ENCODE measurements at places on chromosomes 3 and 15.

GRCh38 chr3:187742351-187743171, 2.7 kb downstream of the BCL6 start:
- peak overlapping the region; percentile 68 for H3K4me3 ChIP-seq
- H3K27ac ChIP-seq = peak overlapping the region; percentile 96
- peak; percentile 82 for DNase-seq
- no peaks in the 10 kb centered on the region for H3K36me3 ChIP-seq
- H3K27me3 ChIP-seq = no peaks in the 10 kb centered on the region
- peaks cover 9% of the 10 kb centered on the region for H3K4me1 ChIP-seq

DNA sequence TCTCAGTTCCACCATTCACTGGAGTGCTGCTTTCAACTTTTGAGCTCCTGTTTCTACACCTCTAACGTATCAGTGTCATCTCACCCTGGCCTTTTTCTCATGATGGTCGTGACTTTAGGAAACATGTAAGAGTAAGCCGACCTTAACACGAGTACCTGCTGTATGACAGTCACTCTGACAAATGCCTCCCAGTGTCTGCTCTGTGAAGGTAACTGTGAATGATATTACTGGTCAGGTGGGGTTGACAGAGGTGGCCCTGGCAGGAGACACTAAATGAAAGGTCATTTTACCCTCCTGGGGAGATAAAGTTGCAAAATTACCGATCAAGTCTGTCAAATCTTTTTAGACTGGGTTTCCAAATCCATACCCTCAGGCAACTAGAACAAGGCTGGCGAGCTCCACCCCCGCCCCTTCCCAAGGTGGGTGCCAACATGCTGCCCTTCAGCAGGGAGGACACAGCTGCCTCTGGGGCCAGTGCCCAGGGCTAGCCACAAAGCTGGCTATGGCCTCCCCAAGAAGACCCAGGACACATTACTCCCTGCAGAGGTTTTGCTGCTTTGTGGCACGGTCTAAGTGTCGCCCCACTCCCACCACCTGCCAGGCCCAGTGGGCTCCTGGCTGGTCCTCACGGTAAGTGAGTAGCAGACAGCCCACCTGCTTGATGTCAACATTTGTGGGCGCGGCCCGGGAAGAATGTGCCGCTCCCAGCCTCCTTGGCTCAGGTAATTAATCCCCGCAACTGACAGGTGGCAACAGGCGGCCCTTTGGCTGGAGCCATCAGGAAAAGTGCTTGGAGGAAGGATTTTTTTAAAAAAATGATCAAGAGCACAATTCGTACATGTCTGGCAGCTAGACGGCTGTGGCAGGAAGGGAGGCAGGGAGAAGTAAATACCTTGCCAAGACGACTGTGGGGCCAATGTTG, 211.8 kb downstream of the TP63 start:
- no peak overlapping the region for H3K4me3 ChIP-seq
- no peak overlapping the region for H3K27ac ChIP-seq
- peak; percentile 35 for DNase-seq
- H3K4me1 ChIP-seq = no peaks in the 10 kb centered on the region

GRCh38 chr15:36914466-36914865, 185.9 kb downstream of the MEIS2 start:
- H3K27me3 ChIP-seq = no peaks in the 10 kb centered on the region
- H3K27ac ChIP-seq = peak overlapping the region; percentile 2
- H3K4me3 ChIP-seq = no peak overlapping the region
- no peak for DNase-seq
- no peaks in the 10 kb centered on the region for H3K36me3 ChIP-seq

GRCh38 chr15:88208396-88208795, 48.1 kb downstream of the NTRK3 start:
- no peak for DNase-seq
- H3K4me1 ChIP-seq = no peaks in the 10 kb centered on the region
- no peaks in the 10 kb centered on the region for H3K27me3 ChIP-seq
- H3K36me3 ChIP-seq = no peaks in the 10 kb centered on the region

DNA sequence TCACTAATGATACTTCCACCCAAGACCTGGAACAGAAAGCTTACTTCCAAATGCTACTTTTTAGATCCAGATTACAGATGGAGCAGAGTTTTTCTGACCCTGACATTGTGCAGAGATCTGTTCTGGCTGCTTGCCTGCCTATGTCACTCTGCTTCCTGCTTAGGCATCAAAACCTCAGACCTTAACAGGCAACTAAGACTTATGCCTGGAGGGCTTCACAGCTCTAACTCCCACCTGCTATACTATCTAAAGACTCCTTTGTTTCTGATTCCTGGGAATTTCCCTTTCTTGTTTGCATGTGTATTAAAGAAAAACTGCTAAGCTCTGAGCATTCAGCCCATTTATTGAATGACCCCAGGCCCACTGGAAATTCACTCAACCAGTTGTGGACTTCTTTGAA, 157.4 kb upstream of the NPHP3 start:
- no peak for DNase-seq
- no peak overlapping the region for H3K27ac ChIP-seq
- H3K4me3 ChIP-seq = no peak overlapping the region
- H3K27me3 ChIP-seq = no peaks in the 10 kb centered on the region
- H3K36me3 ChIP-seq = no peaks in the 10 kb centered on the region

DNA sequence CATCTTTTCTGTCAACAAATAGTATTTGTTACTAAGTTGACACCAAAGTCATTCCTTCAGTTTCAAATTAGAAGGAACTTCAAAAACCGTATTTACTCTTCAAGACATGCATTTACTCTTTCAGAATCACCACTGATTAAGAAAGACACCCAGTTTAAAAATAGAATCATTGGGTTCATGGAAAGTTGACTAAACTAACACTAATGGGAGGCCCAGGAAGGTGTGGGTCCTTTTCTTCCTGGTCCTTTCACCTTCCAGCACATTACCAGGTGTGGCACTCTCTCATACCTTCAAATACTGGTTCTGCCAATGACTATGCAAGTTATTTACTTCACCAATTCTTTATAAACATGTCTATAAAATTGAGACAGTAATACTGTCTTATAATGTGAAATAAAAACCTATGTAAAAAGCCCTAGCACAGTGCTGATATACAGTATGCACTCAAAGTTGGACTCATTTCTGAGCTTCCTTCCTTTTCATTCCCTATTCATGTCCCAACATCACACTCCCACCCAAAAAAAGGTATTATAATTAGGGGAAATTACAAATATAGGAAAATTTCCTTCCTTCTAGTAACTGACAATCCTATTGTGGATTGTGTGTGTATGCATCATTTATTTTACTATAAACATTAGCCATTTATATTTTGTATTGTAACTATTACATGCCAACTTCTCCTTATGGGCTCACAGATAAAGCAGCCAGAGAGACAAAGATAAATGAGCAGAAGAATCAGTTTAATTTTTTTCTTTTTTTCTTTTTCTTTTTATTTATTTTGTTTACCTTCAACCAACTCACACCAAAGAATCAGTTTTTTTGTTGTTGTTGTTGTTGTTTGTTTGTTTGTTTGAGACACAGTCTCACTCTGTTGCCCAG, 48.9 kb downstream of the LRRFIP2 start:
- H3K36me3 ChIP-seq = no peaks in the 10 kb centered on the region
- peak overlapping the region; percentile 50 for H3K27ac ChIP-seq
- peaks cover 4% of the 10 kb centered on the region for H3K4me1 ChIP-seq
- no peaks in the 10 kb centered on the region for H3K27me3 ChIP-seq
- no peak overlapping the region for H3K4me3 ChIP-seq
- DNase-seq = no peak

DNA sequence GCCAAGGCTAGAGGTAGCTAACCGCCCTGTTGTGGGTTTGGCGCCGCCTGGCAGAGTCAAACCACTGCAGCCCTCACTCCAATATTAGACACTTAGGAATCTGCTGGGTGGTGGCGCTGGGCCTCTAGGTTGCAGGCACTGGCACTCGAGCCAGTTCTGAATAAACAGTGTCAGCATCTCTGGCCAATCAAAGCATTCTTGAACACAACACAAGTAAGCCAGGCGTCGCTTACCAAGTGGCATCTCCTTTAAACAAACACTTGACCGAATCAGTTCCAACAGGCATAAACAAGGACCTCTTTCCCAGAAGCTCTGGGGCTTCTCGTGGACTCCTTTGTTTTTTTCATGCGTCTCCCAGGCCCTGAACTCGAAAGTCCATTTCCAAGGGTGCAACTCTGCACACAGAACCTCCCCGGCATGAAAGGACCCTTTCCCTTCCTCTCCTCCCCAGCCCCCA, 82.3 kb downstream of the LRIG1 start:
- no peaks in the 10 kb centered on the region for H3K27me3 ChIP-seq
- no peak overlapping the region for H3K4me3 ChIP-seq
- H3K4me1 ChIP-seq = peaks cover 36% of the 10 kb centered on the region
- H3K27ac ChIP-seq = peak overlapping the region; percentile 75

DNA sequence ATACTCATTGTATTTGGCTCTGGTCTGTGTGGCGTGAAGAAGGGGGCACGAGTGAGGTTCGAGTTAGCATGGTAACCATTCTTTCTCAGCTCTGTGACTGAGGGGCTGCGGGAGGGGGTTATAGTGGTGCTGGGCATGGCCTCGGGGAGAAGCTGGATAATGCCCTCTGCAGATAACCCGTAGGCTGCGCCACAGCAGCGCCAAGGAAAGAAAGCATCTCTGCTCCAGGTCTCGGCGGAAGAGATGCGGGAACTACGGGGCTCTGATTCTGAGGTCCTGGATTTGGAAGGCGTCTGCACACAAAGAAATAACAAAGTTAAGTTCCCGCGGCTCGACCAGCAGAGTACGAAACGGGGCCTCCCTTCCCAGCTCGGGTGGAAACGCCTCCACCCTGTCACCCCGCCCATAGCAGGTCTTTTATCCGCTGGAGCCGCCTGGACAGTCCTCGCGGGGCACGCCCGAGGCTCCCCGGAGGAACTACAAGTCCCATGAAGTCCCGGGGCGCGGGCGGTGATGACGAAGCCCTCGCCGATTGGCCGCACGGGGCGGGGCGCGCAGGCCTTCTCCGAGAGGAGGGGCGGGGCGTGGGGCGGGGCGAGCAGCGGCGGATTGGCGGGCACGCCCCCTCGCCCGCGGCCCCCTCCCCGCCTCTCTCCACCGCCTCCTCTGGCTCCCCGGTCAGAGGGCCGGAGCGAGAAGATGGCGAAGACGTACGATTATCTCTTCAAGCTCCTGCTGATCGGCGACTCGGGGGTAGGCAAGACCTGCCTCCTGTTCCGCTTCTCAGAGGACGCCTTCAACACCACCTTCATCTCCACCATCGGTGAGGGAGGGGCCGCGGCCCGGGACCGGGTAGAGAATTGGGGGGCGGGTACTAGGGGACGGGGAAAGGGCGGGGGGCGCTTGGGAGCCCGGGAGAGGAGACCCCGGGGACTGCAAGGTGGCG, at the start of gene RAB8B:
RAB8B (plus strand) TSS at position 681 of the 946 bp plus-strand sequence; CDS start at position 700, 19 bp downstream.
- no peaks in the 10 kb centered on the region for H3K27me3 ChIP-seq
- H3K4me3 ChIP-seq = peak within 1 kb of the TSS; percentile 82
- no peaks in the 10 kb centered on the region for H3K36me3 ChIP-seq
- no peaks in the 10 kb centered on the region for H3K4me1 ChIP-seq
- H3K27ac ChIP-seq = peak within 1 kb of the TSS; percentile 88
- peak; percentile 97 for DNase-seq

DNA sequence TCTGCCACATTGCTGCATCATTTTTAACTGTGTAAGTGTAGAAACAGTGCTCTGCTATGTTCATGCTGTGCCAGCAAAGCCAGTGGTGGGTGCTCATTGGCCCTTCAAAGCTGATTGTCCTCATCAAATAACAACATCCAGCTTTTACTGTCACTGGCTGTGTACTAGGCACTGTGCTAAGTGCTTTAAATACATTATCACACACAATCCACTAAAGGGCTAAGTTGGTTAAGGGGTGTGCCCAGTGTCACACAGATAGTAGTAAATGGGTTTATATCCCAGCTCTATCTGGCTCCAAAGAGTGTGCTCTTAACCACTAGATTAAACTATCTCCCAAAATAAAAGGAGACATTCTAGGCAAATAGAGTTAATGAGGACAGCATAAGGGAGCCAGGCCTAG, 7.7 kb downstream of the TUBGCP4 start:
- no peaks in the 10 kb centered on the region for H3K4me1 ChIP-seq
- DNase-seq = no peak
- H3K27me3 ChIP-seq = no peaks in the 10 kb centered on the region
- H3K27ac ChIP-seq = no peak overlapping the region

DNA sequence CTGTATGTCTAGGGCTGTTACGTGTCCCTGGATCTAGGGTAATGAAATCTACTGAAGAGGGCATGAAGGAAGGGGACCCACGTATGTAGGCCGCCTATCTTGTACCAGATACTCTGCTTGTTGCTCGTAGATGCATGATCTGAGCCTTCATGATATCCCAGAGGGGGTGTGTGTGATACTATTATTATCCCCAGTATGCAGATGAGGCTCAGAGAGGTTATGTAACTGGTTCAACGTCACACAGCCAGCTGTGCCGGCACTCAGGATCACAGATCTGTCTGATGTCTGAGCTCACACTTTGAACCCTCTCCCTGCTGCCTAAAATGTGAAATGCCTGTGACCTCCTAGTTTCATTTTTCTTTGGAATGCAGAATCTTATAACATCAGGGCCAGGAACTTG, 36.2 kb upstream of the SEC13 start:
- no peaks in the 10 kb centered on the region for H3K36me3 ChIP-seq
- no peak for DNase-seq
- H3K4me1 ChIP-seq = no peaks in the 10 kb centered on the region
- H3K27ac ChIP-seq = no peak overlapping the region
- peaks cover under 1% of the 10 kb centered on the region for H3K27me3 ChIP-seq

- no peak overlapping the region for H3K27ac ChIP-seq
- H3K27me3 ChIP-seq = no peaks in the 10 kb centered on the region
- no peak overlapping the region for H3K4me3 ChIP-seq
- H3K36me3 ChIP-seq = no peaks in the 10 kb centered on the region
- H3K4me1 ChIP-seq = no peaks in the 10 kb centered on the region
These were observed 500.7 kb downstream of the FOXP1 start for GRCh38 chr3:71082833-71083232.

DNA sequence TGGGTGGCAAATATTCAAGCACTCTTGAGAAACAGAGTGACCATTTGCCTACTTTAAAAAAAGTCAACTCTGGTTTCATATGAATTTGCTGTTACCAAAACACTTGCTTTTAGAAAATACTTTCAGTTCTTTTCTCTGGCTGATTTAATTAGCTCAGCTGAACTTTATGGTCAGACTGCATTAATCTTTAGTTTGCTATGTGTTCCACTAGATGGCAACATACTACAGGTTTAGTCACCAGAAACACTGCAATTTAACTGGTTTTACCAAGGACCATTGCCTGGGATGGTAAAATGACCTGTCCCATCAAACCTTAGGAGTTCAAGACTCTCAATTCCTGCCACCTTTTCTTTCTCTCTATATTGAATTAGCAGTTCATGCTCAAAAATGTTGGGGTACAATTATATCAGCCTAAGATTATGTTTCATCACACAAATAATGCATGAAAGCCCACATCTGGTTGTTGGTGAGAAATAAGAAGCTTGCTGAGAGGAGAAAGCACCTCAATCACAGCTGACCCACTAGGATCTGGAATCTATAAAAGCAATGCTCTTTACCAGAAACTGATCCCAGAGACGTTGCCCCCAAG, 14.2 kb downstream of the EIF4E3 start:
- H3K4me1 ChIP-seq = no peaks in the 10 kb centered on the region
- no peaks in the 10 kb centered on the region for H3K27me3 ChIP-seq
- no peak overlapping the region for H3K4me3 ChIP-seq

DNA sequence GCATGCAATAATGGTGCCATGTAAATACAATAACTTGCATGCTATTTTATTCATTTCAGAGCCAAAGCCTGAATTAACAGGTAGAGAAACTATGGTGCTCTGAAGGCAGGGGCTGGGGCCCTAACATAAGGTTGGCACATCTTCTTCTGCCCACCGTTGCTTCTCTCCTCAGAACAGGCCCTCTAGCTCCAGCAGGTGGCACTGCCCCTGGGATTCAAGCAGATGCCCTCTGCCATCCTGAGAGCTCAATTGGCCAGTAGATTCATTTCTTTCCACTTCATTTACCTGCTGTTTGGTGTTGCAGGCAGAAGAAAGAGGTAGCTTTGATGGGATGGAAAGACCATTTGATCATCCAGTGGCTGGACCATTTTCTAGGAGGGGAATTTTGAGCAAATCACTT, 130.5 kb downstream of the FOXB1 start:
- H3K36me3 ChIP-seq = no peaks in the 10 kb centered on the region
- no peak for DNase-seq
- peaks cover 3% of the 10 kb centered on the region for H3K27me3 ChIP-seq
- no peak overlapping the region for H3K4me3 ChIP-seq
